ENCODE measurements at places on chromosomes 11 and 22.

DNA sequence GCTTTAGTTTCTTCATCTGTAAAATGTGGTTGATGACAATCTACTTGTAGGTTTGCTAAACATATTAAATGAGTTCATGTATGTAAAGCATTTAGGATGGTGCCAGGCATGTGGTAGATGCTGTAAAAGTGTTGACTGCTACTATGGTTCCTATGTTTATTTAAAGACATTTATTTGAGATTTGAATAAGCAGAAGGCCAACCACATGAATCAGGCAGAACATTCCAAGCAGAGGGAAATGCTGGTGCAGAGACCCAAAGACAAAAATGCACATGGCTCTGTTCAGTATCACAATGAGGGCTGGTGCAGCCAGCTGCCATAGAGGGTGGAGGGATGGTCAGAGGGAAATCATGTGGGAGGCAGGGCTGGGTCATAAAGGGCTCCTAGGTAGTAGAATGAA is 156.2 kb upstream of the PDGFD start:
- DNase-seq = no peak

GRCh38 chr11:126612671-126613070 is 257.2 kb downstream of the ST3GAL4 start:
- DNase-seq = no peak

DNA sequence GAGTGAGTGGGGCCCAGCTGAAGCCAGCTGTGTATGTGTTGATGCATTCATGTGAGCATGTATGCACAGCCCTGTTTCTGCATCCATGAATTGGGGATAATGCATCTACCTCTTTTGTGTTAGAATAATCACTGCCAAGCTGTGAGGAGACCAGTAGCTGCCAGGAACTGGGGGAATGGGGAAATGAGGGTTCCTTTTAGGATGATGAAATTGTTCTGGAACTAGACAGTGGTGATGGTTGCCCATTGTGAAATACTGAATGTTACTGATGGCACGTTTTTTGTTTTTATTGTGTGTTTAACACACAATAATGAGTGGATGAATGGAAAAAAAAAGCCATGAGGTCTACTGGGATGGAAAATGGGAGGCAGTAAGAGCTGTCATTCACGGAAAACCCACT is 45.3 kb upstream of the WNT11 start:
- DNase-seq = peak; percentile 81

GRCh38 chr22:17944256-17944655 is 80.1 kb downstream of the MICAL3 start:
- no peak for DNase-seq

DNA sequence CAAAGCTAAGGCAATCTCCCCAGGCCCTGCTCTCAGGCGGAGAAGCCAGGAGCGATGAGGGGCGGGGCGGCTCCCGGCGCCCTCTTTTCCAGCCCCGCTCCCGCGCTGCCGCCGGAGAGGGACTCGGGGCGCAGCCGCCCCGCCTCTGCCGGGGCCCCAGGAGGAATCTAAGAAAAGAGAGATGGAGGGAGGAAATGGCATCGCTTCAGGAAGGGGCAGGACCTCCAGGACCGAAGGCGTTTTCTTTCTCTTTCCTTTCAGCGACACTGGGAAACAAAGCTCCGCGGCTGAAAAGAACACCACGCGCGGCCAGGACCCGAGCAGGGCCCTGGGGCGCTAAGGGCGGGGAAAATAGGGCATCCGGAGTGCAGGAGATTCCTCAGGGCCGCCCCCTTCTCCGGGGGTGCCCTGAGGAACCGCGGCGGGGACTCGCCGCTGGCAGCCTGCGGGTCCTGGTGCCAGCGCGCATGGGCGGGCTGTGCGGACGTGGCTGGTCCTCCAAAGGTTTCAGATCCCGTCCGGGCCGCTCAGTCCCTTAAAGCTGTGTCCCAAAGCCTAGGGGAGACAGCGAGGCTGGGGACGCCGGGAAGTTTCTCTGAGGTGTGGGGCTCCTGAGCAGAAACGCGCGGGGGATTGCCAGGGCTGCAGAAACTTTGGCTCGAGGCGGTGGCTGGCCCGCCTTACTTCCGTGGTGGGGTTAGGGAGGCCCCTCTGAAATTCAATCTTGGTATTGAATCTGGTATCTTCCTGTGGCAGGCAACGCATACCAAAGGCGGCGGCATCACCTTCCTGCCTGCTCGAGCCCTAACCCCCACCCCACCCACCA is 2.8 kb upstream of the BSX start:
- peak; percentile 47 for DNase-seq

DNA sequence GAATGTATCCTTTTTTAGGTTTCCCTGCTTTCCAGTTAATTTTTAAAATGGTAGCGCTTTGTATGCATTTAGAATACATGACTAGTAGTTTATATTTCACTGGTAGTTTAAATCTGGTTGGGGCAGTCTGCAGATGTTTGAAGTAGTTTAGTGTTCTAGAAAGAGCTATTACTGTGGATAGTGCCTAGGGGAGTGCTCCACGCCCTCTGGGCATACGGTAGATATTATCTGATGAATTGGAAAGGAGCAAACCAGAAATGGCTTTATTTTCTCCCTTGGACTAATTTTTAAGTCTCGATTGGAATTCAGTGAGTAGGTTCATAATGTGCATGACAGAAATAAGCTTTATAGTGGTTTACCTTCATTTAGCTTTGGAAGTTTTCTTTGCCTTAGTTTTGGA is 86.4 kb upstream of the BIRC3 start:
- DNase-seq = no peak

GRCh38 chr11:23769214-23769613 is 727.6 kb upstream of the LUZP2 start:
- no peak for DNase-seq

- no peak for DNase-seq
Measured at GRCh38 chr11:114886644-114887265, 208.4 kb downstream of the NXPE2 start.

GRCh38 chr11:47979378-47980087 is 826 bp upstream of the PTPRJ start:
- DNase-seq = no peak

DNA sequence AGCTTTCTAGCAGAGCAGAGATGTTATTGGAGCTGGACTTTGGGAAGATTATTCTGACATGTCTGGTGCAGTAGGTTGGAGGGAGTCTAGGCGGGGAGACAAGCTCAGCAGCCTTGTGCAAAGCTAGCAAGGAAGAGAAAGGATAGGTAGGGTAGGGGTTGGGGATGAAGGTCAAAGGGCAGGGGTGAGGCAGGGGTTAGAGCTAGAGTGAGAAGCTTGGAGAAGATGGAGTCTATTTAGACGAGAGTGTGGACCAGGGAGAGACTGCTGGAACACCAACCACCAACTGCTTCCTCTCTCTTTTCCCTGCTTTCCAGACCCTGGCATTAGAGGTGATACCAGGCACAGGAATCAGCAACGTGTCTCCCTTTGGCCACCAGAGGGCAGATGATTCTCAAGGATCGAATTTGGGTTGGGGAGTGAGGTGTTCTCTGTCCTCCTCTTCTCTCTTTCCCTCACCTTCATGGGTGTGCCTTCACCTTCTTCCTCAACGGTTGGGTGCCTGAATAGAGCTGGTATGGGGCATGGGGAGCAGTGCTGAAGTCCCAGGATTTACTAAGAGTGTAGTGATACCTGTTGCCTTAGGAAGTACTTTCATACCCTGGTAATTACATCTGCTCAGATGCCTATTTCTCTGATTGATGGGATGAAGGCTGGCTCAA is 1.8 kb upstream of the MARK2 start:
- peak; percentile 73 for DNase-seq

DNA sequence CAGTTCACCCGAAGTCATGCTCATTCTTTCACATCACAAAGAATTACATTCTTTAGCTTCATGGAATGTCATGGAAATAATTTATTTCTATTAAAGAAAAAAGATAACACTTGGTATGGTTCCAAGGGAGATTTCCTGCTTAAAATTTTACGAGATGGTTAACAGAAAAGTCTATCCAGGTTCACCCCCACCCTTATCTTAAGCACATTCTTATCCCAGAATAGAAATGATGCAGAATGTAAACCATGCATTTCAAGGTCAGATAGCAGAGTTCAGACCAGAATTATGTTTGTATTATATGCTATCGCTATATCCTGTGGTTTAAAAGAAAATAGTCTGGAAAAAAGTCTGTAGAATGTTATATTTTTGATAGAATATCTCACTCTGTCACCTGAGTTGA is 58.7 kb downstream of the GAS2 start:
- no peak for DNase-seq

GRCh38 chr11:26960281-26960680 is 33.6 kb upstream of the FIBIN start:
- no peak for DNase-seq

- DNase-seq = no peak
Measured at GRCh38 chr22:17891481-17892167, 117.4 kb upstream of the BID start.

- peak; percentile 86 for DNase-seq
Measured at GRCh38 chr11:94472916-94473799, 20.5 kb downstream of the MRE11 start.

DNA sequence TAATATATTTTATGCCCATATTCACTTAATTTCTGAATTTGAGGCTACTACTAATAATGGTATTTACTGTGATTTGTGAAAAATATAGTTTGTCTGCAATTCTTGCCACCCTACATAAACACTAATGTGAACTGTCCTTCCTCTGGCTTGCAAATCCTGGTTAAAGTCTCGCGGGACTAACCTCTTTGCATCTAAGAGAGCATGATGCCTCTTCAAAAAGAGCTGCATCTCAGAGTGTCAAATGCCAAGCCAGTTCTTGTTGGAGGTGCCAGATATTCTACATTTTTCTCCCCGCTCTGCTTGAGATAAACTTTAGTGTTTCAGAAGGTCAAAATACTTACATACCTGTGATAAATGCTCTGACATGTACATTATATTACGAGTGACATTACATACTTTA is 2.1 kb downstream of the ARHGAP42 start:
- no peak for DNase-seq

- peak; percentile 72 for DNase-seq
Measured at GRCh38 chr11:819943-820649, 1.4 kb downstream of the PNPLA2 start.

GRCh38 chr11:9118277-9118676 is 26.9 kb upstream of the SCUBE2 start:
- no peak for DNase-seq

DNA sequence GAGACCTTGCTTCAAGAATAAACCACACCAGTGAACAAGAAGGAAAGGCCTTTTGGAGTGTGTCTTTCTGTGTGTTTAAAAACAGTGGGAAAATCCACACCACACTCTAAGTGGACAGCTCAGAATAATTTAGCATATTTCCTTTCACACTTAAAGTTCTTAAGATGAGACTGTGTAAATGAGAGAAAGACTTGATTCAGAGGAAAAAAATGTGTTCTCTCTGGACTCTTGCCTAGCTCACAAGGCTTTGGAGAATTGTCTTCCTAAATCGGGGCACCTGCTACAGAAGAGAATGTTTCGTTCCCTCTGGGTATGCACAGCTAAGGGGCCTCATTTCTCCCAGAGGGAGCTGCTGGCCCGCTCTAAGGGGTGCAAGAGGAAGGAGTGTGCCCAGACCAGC is 28.4 kb upstream of the CRTAM start:
- no peak for DNase-seq

- no peak for DNase-seq
Measured at GRCh38 chr11:61102667-61103571, 630 bp downstream of the CD5 start.

GRCh38 chr11:4454021-4454420 is 4.9 kb downstream of the OR52K2 start:
- DNase-seq = peak; percentile 17

GRCh38 chr11:68990995-68991780 is 10.4 kb upstream of the MRGPRD start:
- no peak for DNase-seq

GRCh38 chr11:12214751-12215150 is 104.4 kb downstream of the MICAL2 start:
- DNase-seq = peak; percentile 39

DNA sequence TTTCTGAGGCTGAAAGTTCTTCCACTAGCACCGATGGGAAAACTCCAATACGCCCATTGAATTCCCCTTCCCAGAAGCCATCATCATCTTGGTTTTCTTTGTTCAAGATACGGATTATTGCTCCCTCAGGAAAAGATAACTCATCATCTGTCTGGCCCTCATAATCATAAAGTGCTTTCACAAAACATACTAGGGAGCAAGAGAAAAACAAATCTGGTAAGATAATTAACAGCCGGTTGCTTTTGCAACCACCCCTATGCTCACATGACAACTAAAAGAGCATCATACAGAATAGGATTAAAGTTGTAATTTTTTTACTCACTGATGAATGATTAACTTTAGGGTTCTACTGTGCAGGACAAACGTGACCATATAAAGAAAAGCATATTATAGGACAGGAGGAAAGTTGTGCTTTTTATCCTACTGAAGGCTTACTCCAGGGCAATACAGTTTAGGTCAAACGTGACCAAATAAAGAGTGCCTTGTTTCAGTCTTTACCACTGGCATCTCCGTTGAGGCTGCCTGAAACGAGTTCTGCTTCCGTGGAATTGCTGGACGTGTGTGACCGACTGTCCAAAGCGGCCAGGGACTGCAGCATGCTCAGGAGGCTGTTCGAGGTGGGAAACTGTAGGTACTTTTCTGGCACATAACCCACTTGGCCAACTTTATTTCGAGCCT is 28.6 kb downstream of the ATG16L2 start:
- DNase-seq = no peak

DNA sequence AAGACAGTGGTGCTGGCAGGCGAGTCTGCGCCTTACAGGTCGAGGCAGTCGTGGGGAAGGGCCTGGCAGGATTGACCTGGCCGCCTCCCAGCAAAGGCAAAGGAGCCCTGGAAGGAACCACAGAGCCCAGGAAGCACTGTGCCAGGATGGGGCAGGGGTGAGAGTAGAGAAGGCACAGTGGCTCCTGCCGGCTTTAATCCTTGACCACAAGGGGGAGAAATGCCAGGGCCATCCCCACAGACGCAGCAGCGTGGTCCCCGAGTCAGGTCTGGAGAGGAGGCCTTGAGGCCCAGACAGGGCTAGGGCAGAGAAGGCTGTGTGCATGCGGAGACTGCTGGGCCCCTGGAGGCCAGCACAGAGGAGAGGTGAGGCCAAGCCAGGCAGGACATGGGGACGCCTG is 9.9 kb upstream of the NDUFS8 start:
- no peak for DNase-seq

DNA sequence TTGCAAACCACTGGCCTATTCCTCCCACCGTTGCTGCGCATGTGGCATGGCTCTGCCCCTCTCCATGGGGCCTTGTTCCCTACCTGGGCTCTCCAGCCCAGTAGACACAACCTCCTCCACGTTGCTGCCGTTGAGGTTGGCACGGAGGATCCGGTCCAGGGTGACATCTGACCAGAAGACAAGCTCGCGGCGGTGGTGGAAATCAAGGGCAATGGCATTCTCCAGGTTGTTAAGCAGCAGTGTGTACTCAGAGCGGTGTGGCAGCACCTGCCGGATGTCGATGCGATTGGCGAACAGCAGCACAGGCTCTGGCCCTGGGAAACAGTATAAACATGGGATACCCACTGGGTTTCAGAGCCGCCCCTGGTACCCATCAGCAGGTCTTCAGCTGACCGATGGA is 23.8 kb downstream of the LRP4 start:
- DNase-seq = no peak

- no peak for DNase-seq
Measured at GRCh38 chr11:2919188-2919587, 10.0 kb downstream of the PHLDA2 start.

GRCh38 chr11:7898666-7899283 is 32.3 kb downstream of the OR10A6 start:
- no peak for DNase-seq
